ENCODE measurements at places on chromosomes 7 and 10. TPM values are rescaled to one million over a fixed set of nuclear protein-coding genes. Genes with fewer than 3 reads are reported as not detected.

The TMEM213 gene
- total RNA-seq = 0.06 TPM

The SLC13A4 gene
- total RNA-seq = not detected

The ODAD2 gene
- not detected for total RNA-seq

The SRRM3 gene
- total RNA-seq = not detected

The CASD1 gene
- total RNA-seq = 13.6 TPM

The GLUD1 gene
- total RNA-seq = 85.8 TPM

The ADCYAP1R1 gene
- total RNA-seq = not detected

The PDE1C gene
- not detected for total RNA-seq

The MSMB gene
- not detected for total RNA-seq

The METTL27 gene
- 0.55 TPM for total RNA-seq

The SYT15B gene
- total RNA-seq = 0.26 TPM

The OPALIN gene
- not detected for total RNA-seq

The EMX2 gene
- not detected for total RNA-seq

The UCN3 gene
- total RNA-seq = not detected

The AGR3 gene
- not detected for total RNA-seq

The UBN2 gene
- 12.7 TPM for total RNA-seq

The HTR7 gene
- not detected for total RNA-seq

The AKR1C1 gene
- total RNA-seq = 0.12 TPM

The TSPAN14 gene
- 100 TPM for total RNA-seq

The CYP26A1 gene
- not detected for total RNA-seq

The GIMAP5 gene
- total RNA-seq = 42.5 TPM

The SNCG gene
- not detected for total RNA-seq

The CALHM2 gene
- total RNA-seq = 65.6 TPM

GRCh38 chr7:22373388-22373787, 16.4 kb upstream of the RAPGEF5 start:
- DNase-seq = no peak

GRCh38 chr7:81688622-81689411, 81.0 kb downstream of the HGF start:
- DNase-seq = no peak

- DNase-seq = no peak
These were observed 173.9 kb upstream of the CDK1 start for GRCh38 chr10:60604342-60604741.

DNA sequence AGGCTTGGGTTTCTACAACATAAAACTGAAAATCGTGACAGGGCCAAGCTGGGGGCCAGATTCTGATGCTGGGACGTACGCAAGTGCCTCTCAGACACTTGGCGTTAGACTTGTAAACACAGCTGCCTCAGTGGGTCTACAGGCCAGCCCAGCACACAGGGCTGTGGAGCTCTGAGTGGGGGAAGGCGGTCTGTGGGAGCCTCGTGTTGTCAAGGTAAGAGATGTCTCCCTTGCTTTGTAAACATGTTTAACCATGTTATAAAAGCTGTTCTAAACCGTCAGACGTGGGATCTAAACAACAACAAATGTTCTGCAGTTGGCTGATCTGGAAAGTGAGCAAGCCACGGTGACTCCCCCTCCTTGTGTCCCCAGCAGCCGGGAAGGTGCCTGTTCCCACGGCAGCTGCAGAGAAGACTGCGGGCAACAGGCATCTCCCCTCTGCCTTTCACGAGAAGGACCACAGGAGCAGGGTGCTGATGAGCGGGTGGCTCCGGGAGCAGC, 67.8 kb downstream of the ZRANB1 start:
- DNase-seq = no peak

GRCh38 chr7:69177461-69177861, 420.8 kb upstream of the AUTS2 start:
- DNase-seq = no peak

GRCh38 chr7:142556740-142557139, 192.5 kb upstream of the PRSS1 start:
- peak; percentile 46 for DNase-seq

- no peak for DNase-seq
These were observed 606.3 kb upstream of the IGFBP3 start for GRCh38 chr7:46527360-46527759.

GRCh38 chr7:49611951-49612350, 161.5 kb upstream of the VWC2 start:
- DNase-seq = no peak

DNA sequence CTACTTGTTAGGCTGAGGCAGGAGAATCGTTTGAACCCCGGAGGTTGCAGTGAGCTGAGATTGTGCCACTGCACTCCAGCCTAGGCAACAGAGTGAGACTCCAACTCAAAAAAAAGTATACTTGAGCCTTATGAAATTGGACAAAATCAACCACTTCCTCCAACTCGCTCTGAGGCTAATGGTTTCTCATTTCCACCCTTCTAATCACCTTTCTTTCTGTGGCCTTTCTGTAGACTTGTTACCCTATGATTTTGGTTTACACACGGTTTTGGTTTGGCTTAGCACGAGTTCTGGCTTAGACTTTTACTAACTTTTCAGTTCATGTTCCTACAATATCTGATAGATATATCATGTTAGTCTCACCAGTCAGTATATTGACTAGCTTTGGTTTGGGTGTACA, 152.0 kb downstream of the PHTF2 start:
- DNase-seq = no peak

GRCh38 chr10:58574058-58574457, 61.4 kb downstream of the BICC1 start:
- no peak for DNase-seq

DNA sequence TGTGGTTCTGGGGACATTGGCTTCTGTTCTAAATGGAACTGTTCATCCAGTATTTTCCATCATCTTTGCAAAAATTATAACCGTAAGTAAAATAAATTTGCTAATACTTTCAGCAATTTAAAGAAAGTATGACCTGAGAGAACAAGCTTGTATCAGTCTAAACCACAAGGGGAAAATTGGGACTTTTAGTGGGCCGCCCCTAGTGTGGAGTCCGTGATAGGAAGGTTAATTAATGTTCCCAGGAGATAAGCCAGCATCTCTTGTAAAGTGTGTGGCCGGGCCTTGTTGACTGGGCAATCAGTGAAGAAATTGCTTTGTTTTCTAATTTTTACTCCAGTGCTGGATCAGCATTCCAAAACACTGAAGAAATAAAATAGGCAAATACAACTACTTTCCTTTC, 83.0 kb downstream of the ABCB5 start:
- DNase-seq = no peak

- DNase-seq = no peak
These were observed 38.1 kb downstream of the ADAP1 start for GRCh38 chr7:916291-916941.

DNA sequence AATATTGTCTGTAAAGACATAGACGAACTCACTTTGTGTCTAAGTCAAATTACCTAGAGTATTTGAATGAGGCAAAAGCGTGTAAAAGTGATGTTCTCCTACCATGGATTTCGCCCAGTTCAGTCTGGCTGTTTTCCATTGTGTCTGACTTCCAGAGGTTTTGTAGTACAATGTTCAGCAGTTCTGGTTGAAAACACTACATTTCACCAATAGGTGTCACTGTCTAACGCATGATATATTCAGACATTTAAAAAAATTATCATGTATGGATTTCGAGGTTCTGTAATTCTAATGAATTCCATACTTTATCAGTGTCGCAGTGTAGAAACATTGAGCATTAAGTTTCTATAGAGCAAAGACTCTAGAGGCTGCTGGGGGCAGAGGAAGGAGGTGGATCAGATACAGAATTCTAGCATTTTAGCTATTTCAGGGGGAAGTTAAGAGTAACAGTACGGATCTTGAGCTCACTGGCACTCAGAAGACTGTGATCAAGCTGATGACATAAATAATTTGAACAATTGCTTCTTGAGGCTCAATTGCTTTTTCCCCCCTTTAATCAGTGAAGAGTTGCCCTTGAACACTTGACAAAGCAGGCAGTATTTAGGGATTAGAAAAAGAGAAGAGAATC, 196.9 kb upstream of the RHOBTB1 start:
- DNase-seq = no peak

DNA sequence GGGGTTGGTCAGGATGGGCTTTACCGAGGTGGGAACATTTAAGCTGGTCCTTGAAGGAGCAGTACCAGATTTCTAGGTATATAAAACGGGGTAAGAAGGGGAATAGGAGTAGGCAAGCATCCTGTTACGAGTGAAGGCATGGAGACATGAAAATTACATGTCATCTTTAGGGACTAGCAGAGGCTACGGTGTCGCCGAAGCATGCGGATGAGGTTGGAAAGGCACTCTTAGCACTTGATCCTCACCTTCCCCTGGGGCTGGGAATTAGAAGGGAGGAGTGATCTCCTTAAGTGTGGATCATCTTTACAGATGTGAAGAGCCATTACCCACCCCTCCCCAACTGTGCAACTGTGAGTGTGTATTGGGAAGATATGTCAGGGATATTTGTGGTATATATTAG, 13.8 kb upstream of the ZRANB1 start:
- no peak for DNase-seq

GRCh38 chr10:75166623-75166972, 44.0 kb upstream of the VDAC2 start:
- DNase-seq = no peak

DNA sequence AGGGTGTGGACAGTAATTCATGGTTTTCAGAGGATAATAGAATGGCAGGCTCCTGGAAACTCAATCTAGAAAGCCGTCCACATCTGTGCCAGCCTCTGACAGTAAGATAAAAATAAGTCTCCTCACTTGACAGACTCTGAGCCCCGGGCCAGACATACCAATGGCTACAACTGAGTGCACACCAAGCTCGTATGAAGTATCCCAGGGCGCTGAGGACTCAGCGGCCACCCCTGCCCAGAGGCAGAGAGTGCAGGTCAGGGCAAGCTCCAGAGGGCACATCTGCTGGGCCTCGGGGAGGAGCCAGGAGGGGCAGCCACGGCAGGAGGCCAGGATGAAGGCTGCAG, 262.8 kb upstream of the TCERG1L start:
- peak; percentile 11 for DNase-seq

DNA sequence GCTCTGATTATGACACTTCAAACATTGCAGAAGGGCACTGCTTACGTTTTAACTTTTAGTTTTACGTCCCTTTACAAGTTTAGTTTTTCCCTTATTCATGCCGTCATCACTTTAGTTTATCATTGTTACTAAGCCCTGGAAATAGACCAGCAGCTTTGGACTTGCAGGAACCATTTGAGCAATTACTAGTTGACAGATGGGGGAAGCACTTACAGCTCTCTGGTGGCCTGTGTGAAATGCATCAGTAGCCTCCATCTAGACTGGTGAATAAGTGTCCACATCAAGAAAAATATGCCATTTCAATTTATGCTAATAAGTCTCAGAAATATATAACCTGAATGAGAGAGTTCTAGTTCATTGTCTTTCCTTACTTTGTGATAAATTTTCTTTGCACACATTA, 194.9 kb upstream of the GRM3 start:
- DNase-seq = no peak

DNA sequence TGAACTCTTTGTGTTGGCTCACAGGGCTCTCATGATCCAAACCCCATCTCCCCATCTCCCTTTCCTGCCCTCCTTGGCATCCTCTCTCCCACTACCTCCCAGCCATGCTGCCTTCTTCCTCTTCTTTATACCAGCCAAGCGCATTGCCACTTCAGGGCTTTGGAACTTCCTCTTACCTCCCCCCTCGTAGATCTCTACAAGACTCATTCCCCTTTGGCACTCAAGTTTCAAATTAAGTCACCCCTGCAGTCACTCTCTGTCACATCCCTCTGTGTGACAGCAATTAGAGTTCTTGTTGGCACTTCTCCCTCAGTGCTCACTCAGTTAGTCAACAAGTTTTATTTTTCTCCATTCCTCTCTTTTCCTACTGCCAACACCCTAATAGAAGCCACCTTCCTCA, 20.8 kb upstream of the NRP1 start:
- no peak for DNase-seq

DNA sequence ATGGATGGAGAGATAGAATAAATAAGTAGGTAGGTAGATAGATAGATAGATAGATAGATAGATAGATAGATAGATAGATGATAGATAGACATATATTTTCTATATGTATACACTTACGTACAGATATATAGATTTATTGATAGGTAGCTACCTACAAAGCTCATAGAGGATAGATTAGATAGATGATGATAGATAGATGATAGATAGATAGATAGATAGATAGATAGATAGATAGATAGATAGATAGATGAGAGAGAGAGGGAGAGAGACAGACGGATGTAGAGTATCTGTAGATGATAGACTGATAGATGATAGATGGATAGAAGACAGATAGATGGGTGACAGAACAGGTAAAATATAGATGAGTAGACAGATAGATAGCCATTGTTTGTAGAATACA, 191.3 kb upstream of the PFKP start:
- no peak for DNase-seq

DNA sequence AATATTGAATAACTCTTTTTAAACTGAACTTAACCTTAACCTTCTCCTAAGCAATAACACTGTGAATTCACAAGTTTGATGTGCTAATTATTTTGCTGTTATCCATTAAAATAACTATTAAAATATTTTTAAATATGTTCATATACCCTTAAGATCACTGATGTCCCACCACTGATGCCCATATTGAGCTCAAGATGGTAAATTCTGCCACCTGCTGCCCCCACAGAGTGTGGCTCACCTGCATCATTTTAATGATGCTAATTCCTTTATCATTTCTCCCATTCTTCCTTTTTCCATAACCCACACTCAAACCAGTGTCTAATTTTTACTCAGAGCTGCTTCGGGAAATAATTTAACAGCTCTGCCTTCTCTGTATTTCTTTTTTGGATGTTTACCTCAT, 82.3 kb upstream of the ARID5B start:
- DNase-seq = no peak

- no peak for DNase-seq
These were observed 30.6 kb upstream of the GPNMB start for GRCh38 chr7:23216021-23216420.

DNA sequence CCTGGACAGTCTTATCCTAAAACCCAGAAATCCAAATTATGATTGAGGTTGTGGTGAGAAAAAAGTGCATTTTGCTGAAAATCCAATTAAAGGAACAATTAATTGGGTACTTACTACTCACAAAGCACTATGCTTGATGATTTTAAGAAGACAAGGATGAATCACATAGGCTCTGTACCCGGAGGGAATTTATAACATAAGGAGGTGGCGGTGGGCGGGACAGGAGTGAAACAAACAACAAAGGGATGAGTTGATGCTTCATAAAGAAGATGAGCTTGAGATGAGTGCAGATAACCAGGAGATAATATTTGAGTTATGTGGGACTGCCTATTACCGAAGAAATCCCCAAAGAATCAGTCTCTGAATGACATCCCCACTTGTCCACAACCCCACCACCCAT, 171.1 kb upstream of the FZD8 start:
- DNase-seq = no peak

GRCh38 chr7:9603291-9603690, 1169.9 kb downstream of the NXPH1 start:
- DNase-seq = no peak

GRCh38 chr10:49745756-49746155, 16.4 kb downstream of the OGDHL start:
- DNase-seq = peak; percentile 28
